ENCODE measurements at places on chromosomes 3 and 15.

DNA sequence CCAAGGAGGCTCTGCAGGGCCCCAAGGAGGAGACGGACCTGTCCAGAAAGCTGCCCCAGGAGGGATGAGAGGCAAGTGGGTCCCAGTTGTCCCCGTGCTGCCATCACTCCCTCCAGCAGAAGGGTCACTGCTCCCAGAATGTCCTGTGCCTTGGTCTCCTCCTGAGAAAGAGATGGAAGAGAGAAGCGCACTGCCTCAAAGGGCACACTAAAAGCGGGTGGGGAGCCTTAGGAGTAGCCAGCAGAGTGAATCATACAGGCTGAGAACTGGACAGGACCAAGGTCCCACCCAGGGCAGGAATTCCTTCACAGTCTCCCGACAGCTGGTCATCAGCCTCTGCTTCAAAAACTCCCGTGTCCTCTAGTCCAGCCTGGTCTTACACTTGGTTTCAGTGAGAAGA lies 4.6 kb downstream of the THPO start:
- DNase-seq = no peak

GRCh38 chr3:48970586-48970985 lies 19.5 kb upstream of the P4HTM start:
- no peak for DNase-seq

DNA sequence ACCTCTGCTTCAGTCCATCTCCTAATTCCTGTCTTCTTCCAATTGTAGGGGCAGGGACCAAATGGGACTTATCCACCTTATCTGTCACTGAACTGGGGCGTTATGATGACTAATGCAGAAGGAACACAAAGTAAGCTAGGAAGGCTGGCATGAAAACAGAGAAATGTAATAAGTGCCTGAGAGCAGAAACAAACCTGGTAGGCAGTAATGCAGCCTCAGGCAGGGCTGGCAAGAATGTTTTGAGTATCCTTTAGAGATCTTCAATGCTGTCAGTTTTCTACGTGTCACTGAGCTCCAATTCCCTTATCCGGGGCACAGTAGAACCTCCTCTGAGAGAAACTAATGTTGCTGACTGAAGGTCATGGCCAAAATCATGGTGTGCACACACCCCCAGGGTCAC lies 246.2 kb upstream of the TBL1XR1 start:
- no peak for DNase-seq

- no peak for DNase-seq
These were observed 76.3 kb downstream of the UBE3A start for GRCh38 chr15:25362545-25362944.

GRCh38 chr15:101090428-101090790 lies 161.4 kb downstream of the CHSY1 start:
- no peak for DNase-seq

GRCh38 chr3:14307656-14308302 lies 94.6 kb upstream of the SLC6A6 start:
- no peak for DNase-seq

GRCh38 chr3:109396806-109397205 lies 59.5 kb upstream of the DPPA4 start:
- no peak for DNase-seq

- DNase-seq = no peak
These were observed 74.7 kb downstream of the CYP19A1 start for GRCh38 chr15:51263726-51264125.

DNA sequence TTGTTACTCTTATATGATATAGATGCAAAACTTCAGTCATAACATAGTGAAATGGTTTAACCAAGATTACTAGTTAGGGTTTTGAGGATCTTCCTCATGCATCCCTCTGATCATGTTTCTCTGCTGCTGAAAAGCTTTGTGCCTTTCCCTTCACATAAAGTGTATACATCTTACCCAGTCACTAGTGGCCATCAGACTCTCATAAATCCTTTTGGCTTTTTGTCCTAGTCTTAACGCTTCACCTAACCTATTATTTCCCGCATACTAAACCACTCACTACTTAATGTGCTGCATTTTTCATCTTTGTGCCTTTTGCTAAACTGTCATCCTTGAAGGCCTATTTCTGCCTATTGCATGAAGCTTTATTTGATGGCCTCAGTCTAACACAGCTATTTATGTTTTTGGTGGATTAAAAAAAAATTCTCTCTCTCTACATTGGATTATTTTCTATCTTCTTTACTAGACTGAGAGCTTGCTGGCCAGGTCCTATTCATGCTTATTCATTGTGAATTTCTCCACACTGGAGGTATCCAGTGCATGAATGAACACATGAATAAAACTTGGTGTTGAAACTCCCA lies 717.6 kb upstream of the GOLIM4 start:
- no peak for DNase-seq

DNA sequence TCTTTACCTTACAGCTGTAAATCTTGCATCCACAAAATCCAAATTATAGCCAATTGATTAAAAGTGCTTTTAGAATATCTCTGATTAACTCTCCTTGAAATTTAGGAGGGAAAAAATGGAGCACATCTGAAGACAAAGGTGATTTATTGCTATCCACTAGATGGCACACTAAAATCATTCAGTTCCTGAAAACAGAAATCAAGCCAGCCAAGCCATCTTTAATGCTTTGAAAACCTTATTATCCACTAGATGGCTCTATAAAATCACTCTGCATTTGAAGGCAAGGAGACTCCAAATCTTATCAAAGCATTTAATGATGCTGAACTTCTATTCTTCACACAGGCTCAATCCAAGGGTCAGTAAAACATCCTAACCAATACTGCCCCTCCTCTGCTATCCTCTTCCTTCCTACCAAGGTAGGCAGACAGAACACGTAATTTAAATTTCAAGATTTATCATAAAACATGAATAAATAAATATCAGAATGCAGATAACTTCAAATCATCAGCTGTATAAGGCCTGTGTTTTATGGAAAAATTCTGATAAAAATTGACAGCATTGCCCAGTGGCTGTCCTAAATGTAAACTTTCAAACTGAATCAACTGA lies 48.4 kb downstream of the GOLIM4 start:
- DNase-seq = no peak

DNA sequence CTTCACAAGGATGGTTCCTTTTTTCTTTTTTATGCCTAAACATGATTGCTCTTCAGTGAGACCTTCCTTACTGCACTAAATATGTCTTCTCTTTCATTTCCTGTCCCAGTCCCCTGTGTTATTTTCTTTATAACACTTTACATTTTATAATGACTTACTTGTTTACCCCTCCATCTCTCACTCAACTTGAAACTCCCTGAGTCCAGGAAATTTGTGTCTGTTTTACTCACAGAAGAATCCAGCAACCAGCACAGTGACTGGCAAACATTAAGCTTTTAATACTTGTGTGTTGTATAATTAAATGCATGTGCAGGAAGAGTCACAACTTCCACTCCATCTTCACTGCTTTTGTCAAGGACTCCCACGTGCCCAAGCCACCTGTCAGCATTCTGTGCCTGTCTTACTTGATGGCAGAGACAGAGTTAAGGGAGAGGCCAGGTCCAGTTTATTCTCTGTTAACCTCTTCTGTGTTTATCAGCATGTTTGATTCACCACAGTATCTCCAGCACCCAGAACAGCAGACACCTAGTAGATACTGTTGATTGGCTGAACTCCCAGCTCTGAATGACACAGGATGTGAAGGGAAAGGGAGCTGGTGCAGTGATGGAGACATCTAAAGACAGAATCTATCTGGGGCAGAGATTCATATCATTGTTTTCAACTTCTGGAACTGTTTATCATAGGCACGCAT lies 42.8 kb downstream of the SSR3 start:
- DNase-seq = no peak

DNA sequence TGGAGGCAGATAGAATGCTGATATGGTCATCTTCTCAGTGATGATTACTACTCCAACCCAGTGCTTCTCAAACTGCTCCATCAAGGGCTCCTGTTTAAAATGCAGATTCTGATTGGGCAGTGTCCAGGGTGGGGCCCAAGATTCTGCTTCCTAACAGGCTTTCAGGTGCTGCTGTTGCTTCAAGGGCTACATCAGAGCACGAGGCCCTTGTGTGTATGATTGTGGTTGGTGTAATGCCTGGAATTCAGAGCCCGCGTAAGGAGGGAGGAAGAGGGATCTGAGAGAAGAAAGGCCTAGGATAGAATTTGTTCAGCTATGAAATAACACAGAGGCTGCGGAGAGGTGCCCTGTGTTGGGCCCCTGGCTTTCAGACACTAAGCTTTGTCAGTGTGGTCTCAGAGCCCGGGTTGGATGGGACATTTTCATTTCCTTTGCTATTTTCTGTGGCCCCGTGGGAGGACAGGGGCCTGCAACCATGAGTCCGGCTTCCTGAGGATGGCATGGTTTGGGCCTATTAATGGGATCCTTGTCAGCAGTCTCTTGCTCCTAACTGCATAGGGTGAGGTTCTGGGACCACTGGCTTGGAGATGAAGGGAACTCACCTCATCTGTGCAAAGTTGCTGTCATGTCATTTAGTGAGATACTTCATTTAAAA lies 53.0 kb downstream of the ATP1B3 start:
- DNase-seq = no peak

DNA sequence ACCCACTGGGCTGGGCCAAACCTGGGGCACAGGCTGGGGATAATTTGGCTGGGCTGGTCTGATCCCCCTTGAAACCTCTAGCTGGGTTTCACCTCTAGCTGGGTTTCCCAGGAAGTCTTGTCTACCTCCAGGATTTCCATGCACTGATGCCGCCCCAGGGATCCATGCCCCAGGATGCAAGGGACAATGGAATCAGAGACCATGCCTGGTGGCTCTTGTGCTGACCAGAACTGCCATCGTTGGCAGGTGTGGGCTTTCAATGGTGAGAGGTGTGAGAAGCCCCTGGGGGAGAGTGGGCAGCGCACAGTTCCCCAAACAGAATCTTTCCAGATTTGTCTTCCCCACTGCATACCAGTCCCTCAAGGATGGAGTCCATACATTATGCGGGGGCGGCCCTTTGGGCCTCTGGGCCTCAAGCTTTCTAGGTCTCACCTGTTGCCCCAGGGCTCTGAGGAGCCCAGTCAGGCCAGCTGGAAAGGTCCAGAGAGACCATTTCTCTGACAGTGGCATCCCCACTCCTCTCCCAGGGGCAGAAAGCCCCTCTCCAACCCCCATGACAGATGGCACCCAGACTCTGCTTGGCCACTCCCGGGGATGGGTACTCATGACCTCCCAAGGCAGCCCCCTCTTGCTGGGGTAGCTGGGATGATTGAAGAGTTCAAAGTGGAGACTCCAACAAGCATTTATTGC lies 35.4 kb downstream of the EPHB3 start:
- no peak for DNase-seq

DNA sequence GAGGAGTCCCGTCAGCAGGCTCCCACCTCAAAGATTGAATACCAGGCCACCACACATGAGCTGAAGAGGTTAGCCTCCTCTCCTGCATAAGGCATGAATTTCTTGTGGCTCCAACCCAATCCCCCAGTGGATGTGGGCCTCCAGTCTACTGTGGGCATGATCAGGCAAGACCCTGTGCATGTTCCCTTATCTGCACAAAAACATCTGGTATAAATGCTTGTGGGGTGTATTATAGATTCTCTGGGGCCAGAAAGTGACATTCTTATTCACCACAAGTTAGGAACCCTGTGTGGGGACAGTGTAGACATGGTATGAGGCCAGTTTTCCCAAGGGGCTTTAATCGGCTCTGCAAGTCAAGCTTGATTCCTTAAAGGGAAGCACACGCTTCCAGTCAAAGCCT lies 18.2 kb upstream of the UBP1 start:
- DNase-seq = no peak

- peak; percentile 14 for DNase-seq
These were observed 53.9 kb upstream of the ATOSA start for GRCh38 chr15:52733088-52733487.

DNA sequence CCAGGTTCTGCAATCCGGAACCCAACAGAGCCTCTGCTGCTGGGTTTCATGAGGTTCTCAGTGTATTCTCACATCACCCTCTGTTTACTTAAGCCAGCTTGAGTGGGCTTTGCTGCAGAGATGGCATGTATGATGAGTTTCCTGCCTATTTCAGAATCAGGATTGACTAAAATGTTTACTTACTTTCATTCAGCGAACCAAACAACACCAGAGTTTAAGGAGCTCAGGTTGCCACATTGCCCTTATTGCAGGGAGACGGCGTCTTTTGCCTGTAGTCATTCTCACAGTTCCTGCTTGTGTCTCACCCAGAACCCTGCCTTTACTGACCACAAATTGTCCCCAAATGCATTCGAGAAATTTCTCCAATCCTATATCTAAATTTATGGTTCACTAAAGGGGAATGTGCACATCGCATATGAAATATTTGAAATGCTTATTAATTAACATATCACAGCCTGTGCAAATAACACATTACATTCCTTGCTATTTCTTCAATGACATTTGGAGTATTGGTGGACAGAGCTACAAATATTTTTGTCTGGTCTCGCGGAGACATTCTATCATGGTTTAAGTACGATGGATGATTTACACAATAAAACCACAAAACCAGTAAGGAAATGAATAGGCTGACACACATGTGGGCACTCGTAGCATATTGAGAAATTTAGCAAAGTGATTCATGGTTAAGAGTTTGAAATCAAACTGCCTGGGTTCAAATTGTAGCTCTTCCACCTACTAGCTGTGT lies 377.2 kb upstream of the CFAP20DC start:
- peak; percentile 51 for DNase-seq

- DNase-seq = no peak
These were observed 6.0 kb downstream of the NRG4 start for GRCh38 chr15:76006136-76006778.

DNA sequence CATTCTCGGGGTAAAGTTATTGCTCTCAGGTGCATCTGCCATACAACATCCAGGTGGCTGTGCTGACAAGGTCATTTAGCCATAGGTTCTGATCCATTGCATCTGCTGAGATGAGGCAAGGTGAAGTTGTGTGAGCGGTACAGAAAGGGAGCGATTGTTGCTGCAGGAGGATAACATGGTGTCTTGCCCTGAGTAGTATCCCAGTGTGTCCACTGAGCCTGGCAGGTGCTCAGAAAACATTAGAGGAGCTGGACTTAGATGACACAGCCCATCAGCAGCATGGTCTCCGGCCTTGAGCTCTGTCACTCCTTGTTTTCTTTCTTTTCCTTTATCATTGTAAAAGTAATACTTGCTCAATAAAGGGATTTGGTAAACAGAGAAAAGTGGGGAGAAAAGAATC lies 161.1 kb upstream of the ATP10A start:
- DNase-seq = no peak

- no peak for DNase-seq
These were observed 8.6 kb upstream of the ZNF621 start for GRCh38 chr3:40516201-40516600.
